ENCODE measurements at places on chromosomes 11 and 22.

GRCh38 chr11:91075032-91075695 is 852.3 kb upstream of the CHORDC1 start:
- no peak for DNase-seq

DNA sequence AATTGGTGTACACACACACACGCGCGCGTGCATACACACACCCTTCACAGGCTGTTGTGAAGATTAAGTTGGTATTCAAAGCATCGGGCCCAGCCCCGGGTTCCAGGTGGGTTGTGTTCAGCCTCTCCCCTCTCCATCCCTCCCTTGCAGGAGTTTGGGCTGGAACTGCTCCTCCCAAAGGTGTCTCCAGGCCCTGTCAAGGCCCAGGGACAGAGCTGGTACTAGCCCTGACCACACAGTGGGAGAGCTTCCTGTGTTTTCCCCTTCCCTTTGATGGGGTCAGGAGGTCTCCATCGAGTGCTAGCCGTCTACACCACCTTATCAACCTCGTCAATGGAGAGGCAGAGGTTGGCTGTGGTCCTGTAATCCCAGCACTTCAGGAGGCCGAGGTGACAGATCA is 36.5 kb upstream of the CSNK1E start:
- no peak for DNase-seq

GRCh38 chr11:16153951-16154350 is 202.4 kb downstream of the SOX6 start:
- no peak for DNase-seq

DNA sequence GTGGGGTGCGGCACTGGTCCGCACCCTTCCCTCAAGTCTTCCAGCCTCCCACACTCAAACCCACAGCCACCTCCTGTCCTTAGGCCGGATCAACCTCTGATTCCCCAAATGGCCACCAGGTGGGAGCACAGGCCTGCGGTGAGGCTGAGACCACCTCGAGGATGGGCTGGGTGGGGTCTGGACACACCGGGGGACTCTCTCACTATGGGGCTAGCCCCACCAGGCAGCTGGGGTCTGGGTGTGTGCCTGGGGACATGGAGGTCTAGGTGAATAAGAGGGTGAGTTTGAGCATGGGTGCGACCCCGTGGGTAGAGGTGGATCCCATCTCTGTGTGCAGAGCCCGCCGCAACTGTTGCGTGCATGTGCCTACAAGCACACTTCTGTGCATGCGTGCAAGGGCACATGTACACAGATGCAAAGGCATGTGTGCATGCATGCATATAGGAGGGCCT is 32.6 kb downstream of the MYO18B start:
- no peak for DNase-seq

DNA sequence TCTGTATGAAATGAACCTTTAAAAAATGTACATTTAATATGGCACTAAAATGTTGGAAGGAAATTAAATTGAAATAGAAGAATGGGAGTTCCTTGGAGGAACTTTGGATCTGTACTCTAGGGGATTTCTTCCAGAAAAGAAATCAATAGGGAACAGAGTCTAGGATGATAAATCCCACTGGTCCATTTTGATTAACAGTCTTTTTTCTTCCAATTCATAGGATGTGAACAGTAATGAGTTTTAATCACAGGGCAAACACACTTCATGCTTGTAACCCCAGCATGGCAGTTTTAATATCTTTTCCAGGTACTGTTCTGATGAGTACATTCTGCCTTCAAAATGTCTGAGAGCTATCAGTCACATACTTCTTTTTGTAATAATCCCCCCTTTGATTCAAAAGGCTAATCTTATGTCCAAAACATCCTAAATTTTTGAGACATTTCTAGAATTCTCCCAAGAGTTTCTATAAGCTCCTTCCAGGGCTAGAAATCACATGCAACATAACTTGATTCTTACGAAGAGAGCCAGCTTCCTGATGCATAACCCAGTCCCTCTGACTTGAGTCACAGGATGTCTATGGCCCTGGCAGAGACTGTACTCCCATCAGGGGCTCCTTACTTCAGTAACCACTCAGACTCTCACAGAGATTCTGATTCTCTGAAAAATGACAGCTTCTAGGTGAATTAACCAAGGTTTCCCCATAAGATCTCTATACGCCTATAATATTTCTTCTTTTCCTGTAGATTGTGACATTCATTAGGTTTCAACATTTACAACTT is 112.9 kb downstream of the SLC36A4 start:
- DNase-seq: no peak

GRCh38 chr11:35583126-35583525 is 35.1 kb upstream of the FJX1 start:
- DNase-seq: no peak

GRCh38 chr11:132220474-132220873 is 850.1 kb downstream of the NTM start:
- no peak for DNase-seq

GRCh38 chr11:113554526-113554925 is 79.3 kb upstream of the DRD2 start:
- DNase-seq: no peak

GRCh38 chr11:76803811-76804600 is 20.9 kb downstream of the TSKU start:
- DNase-seq: no peak

- no peak for DNase-seq
Measured at GRCh38 chr11:34223021-34223813, 117.8 kb downstream of the NAT10 start.

GRCh38 chr11:102559839-102560238 is 29.3 kb upstream of the MMP7 start:
- DNase-seq: no peak

GRCh38 chr22:36274531-36274930 is 21.6 kb downstream of the APOL1 start:
- no peak for DNase-seq

- no peak for DNase-seq
Measured at GRCh38 chr11:68313574-68314202, 1.3 kb downstream of the LRP5 start.

GRCh38 chr22:27711012-27711411 is 90.5 kb downstream of the MN1 start:
- no peak for DNase-seq

DNA sequence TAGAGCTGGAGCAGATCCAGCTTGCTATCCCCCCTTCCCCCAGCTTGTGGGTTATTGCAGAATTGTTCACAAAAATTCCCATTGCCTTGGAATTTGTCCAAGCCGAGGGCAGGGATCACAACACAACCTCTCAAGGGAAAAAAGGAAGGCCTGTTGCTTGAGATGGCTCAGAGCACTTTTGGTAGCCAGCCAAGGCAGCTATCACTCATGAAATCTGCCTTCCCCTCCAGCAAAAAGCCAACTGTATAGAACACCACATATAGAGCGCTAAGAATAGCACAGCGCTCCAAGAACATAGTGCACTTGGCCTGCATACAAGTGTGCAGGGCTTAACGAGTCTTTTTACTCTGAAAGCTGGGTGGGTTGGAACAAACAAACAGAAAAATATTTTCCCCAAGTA is 46.2 kb downstream of the FAM83F start:
- DNase-seq: no peak

- DNase-seq: no peak
Measured at GRCh38 chr11:83601914-83602527, 315.9 kb upstream of the CCDC90B start.

GRCh38 chr11:72396041-72396440 is 38.3 kb downstream of the CLPB start:
- DNase-seq: no peak

DNA sequence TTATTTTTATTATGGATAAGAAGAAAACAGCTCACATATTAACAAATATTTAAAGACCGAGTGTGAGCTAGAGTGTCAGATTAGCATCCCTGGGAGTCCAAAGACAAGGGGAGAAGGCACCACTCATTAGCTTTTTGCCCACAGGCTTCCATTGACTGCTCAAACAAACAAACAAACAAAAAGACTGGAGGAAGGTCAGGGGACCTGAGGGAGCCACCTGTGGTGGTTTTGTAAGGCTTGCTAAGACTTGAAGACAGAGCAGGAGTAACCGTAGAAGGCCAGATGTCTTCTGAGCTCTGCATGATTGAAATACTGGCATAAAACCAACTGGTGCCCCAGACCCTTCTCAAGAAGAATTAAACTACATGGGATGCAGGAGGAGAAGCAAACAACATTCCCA is 395.2 kb upstream of the CNTN5 start:
- DNase-seq: no peak
